ENCODE measurements at places on chromosomes 3 and 15.

DNA sequence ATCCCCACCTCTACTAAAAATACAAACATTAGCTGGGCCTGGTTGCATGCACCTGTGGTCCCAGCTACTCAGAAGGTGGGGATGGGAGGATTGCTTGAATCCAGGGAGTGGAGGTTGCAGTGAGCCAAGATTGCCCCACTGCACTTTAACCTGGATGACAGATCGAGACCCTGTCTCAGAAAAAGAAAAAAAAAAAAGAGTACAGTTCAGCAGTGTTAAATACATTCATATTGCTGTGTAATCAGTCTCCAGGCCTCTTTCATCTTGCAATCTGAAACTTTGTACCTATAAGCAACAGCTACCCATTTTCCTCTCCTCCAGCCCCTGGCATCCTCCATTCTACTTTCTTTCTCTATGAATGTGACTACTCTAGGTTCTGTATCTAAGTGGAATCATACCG lies 61.2 kb downstream of the LPP start:
- DNase-seq = no peak

GRCh38 chr15:82951472-82952157 lies 905 bp downstream of the HOMER2 start:
- no peak for DNase-seq

DNA sequence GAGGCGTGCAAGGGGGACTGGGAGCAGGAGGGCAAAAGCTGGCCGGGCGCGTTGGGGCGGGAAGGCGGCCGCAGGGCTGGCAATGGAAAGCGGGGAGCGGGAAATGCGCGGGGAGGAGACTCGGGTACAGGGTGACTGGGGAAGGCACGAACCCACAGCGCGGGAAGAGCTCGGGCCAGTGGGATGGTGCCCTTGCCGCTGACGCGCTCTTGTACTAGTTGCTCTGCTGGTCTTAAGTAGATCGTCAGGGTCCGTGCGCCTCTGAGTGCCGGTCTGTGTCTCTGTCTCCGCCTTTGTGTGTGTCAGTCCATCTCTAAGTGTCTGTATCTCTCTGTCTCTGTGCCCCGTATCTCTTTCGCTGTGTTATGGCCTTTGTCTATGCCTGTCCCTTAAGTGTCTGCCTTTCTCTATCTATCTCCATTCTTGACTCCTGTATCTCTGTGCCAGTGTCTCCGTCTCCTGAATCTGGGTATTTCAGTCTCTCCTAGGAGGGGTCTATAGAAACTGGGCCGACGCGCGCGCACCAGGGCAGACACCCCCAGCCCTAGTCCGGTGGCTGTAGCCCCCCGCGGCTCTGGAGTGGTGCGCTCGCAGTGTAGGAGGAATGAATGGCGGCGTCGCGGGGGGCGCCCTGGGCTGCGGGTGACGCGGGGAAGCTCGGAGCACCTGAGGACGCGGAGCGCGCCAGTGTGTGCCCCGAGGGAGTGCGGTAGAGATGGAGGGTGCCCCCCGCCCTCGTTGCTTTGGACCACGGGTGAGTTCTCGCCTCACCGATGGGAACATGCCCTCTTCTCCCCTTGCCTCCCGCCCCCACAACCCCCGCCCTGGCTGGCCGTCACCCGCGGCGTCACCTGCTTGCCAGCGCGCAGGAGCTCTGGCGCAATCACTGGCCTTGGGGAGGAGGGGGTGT lies 756 bp upstream of the CAMK2N2 start:
- DNase-seq = no peak

DNA sequence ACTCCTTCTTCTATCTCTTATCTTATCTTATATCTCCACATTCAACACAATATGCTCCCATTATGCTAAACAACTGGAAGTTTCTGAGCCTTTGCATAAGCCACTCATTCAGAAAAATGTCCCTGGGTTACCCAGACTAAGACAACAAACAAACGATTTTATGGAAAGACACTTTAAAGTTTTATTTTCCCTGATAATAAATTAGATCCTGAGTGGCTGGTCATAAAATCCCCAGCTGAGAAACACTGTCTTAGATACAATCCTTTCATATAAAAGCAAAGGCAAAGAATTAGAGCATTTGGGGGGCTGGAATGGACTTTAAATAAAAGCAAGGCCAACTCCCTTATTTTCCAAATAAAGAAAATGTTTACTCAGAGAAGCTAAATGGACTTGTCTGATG lies 322.3 kb downstream of the GBE1 start:
- no peak for DNase-seq

DNA sequence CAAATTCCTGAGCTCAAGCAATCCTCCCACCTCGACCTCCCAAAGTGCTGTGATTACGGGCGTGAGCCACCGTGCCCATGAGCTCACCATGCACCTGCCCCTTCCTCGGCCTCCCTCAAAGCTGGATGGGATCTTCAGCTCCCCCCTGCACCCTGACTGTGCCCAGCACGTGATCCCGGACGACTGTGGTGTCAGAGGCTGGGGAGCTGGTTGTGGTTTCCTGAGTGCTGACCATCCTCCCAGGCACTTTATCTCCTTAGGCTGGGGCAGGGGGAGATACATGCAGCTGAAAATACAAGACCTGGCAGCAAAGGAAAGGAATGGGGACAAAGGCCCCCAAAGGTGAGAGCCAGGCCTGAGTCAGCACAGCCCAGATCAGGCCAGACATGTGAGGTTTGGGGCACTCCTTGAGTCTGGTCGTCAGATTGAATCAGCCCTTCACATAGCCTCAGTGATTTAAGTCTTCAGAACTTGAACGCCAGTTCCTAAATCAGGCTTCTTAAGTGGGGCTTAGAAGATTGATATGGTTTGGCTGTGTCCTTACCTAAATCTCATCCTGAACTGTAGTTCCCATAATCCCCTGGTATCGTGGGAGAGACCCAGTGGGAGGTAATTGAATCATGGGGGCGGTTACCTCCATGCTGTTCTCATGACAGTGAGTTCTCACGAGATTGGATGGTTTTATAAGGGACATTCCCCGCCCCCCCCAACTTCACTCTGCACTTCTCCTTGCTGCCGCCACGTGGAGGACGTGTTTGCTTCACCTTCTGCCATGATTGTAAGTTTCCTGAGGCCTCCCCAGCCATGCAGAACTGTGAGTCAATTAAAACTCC lies 35.8 kb downstream of the PRKCD start:
- no peak for DNase-seq

All from activated T-helper 1 cell treated with Interleukin-2 at 50 U/mL for 16 hours (primary cell).